ENCODE measurements at places on chromosomes 7 and 10.

GRCh38 chr10:129126982-129127381 lies 340.1 kb upstream of the MGMT start:
- DNase-seq = no peak

GRCh38 chr7:50709151-50709550 lies 73.5 kb downstream of the GRB10 start:
- no peak for DNase-seq

GRCh38 chr10:17959870-17960269 lies 8.2 kb downstream of the SLC39A12 start:
- DNase-seq = no peak

GRCh38 chr7:74449809-74450397 lies 3.8 kb upstream of the GTF2IRD1 start:
- peak; percentile 63 for DNase-seq

- peak; percentile 99 for DNase-seq
Observed at GRCh38 chr10:63711867-63712716, 190.9 kb downstream of the REEP3 start.

- DNase-seq = no peak
Observed at GRCh38 chr7:55171157-55171556, 152.3 kb downstream of the EGFR start.
